ENCODE measurements at places on chromosomes 6 and 20.

DNA sequence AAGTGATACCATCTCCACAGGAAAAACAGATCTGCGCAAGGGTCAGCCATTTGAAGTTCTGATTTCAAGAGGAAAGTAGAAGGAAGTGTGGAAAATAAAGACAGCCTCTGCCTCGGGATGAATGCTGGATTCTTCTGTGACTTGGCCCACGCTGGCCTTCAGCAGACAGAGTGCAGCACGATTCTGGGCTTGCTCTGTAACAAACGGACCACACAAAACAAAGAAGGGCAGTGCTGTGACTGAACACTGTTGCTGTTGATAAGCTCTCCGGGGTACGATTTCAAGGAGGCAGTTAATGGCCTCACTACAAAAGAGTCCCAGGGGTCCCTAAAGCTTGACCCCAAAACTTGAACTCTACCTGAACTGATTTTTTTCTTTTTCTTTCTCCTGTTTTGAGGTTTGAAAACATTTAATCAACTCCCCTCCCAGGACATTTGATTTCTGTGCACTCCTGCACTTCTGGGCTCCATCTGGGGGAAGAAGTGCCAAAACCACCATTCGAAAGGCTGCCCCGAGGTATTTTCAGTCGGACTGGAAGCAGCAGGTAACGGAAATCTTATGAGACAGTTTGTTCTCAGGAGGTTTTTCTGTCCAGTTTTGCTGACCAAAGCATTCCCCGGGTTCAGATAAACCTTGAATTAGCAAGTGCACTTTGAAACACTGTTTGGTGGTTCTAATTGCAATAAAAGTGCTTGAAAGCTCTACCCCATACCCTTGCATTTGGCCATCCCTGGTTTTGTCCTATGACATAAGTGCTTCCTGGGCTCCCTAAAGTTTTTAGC is 189.6 kb downstream of the MYLK4 start:
- no peak for DNase-seq

- no peak for DNase-seq
Measured at GRCh38 chr6:112281821-112282615, 27.7 kb upstream of the LAMA4 start.

DNA sequence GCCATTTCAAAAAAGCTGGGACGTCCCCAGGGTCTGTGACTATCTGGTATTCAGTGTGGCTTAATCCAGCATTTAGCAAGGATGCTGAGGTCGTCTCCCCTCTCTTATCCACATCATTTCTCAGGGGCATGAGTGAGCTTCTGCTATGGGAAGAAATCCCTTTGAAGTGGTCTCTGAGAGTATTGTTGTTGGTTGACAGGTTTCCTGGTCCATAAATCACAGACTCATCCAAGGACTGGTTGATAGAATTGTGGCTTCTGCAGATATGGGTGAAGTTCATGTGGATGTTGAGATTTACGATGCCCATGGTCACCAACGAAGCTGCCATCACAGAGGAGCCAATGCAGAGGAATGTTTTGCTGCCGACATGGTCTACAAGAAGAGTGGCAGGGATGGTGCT is 24.0 kb downstream of the SLC2A12 start:
- DNase-seq, result no peak

DNA sequence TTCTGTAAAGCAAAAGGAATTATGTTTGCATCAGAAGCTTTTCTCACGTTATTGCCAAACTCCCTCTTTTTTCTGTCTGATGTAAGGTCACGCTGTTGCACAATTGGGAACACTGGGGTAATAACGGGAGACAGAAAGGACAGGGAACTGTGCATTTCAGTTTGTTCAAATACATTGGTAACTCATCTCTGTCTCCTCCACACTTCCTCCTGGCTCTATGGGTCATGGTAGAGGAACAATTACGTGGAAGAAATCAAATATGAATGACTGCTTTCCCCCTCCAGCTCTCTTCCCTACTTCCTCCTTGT is 132.2 kb upstream of the TNFAIP3 start:
- DNase-seq, result no peak

DNA sequence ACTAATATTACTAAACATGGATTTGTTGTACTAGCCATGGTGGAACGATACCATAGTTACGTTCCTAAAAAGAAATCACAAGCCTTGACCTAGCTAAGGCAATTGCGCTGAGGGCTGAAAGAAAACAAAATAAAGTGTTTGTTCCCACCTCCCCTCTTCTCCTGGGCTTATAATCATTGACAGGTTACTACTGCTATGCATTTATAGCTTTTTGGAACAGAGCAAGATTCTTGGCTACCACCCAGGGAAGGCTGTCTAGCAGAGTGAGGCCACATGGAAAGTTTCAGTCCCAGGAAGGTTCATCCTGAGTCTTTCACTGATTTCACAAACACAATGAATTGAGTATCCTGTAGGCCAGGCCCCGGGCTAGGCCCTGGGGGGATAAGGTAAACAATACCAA is 84.6 kb downstream of the TMEM170B start:
- DNase-seq, result no peak
